ENCODE measurements at places on chromosomes 7 and 10. TPM values are rescaled to one million over a fixed set of nuclear protein-coding genes. Genes with fewer than 3 reads are reported as not detected.

MET gene
- total RNA-seq: 19.9 TPM

HMX2 gene
- not detected for total RNA-seq

UBTD1 gene
- 20.2 TPM for total RNA-seq

HOXA11 gene
- total RNA-seq: not detected
